ENCODE measurements at places on chromosomes 4 and X.

- no peak for DNase-seq
These were observed 112.2 kb downstream of the IL13RA2 start for GRCh38 chrX:114905251-114905650.

- DNase-seq, result peak; percentile 55
These were observed 73.5 kb upstream of the ZFP42 start for GRCh38 chr4:187921946-187922623.

DNA sequence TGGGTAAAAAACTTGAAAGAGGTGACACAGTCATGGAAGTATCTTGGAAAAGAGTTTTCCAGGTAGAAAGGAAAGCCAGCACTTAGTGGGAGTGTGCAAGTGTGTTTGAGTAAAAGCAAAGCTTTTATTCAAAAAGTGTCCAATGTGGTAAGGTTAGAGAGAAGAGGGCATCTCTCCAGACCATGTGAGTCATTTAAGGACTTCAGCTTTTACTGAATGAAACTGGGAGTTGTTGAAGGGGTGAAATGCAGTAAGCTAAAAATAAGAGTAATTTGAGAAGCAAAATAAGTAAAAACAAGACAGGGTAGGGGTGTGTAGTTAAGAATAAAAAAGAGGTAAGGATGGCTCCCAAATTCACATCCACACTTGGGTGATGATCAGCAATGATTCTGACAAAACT, 238.9 kb downstream of the SLC7A11 start:
- no peak for DNase-seq

GRCh38 chr4:172650758-172651530, 517.7 kb upstream of the GALNT7 start:
- DNase-seq, result no peak

DNA sequence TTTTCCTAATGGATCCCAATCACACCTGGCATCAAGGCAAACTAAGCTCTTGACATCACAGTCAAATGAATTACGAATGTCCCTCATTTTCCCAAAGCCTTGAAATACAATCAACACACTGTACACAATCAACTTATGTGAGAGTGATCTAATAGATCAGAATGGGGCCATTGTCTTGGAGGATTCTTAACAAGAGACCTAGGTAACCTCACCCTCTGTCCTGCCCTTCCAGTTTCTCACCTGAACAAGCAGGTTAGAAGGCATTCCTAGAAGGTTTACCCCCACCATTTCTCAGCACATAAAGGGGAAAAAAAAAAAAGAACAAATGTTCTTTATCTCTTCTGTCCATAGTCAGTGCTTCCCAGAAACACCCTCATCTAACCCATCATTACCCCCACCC, 6.3 kb downstream of the SLC39A8 start:
- no peak for DNase-seq

- DNase-seq, result no peak
These were observed 34.7 kb downstream of the ADD1 start for GRCh38 chr4:2878346-2878745.

- DNase-seq, result no peak
These were observed 4.3 kb downstream of the CXCL9 start for GRCh38 chr4:76003035-76003434.

DNA sequence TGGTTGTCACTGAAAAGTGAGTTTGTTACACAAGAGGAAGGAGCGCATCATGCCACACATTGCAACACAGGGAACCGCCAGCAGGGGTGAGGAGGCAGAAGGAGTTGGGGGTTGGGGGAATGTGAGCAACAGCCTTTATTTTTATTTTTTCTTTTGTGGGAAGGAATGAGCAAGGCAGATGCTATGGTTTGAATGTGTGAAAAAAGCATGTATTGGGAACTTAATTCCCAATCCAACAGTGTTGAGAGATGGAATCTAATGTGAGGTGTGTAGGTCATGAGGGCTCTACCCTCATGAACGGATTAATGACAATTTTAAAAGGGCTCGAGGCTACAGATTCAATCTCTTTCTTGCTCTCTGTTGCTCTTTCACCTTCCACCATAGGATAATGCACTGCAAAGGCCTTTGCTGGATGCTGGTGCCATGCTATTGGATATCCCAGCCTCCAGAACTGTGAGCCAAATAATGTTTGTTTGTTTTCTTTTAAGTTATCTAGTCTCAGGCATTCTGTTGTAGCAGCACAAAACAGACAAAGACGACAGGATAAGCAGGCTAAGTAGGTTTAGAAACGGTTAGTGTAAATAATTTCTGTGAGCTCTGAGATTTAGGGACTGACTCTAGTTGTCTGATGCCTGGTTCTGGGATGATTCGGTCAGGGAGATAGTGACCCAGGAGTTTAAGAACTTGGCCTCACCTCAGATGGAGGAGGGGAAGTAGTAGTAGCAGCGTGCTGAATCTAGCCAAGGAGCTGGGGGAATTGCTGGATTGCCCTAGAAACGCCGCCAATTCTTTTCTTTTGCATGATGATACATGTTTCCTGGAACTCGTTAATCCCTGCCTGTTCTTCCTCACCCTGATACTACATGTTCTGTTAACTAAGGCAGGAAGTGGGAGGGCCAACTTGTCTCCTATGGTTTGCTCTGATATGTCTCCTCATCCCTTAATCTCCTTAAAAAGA, 156.6 kb upstream of the CTSO start:
- no peak for DNase-seq

GRCh38 chrX:40544343-40545266, 36.2 kb upstream of the ATP6AP2 start:
- peak; percentile 35 for DNase-seq

- DNase-seq, result no peak
These were observed 242.3 kb upstream of the GRIA3 start for GRCh38 chrX:122941806-122942205.

GRCh38 chr4:14364953-14365536, 637.2 kb upstream of the CPEB2 start:
- DNase-seq, result no peak

DNA sequence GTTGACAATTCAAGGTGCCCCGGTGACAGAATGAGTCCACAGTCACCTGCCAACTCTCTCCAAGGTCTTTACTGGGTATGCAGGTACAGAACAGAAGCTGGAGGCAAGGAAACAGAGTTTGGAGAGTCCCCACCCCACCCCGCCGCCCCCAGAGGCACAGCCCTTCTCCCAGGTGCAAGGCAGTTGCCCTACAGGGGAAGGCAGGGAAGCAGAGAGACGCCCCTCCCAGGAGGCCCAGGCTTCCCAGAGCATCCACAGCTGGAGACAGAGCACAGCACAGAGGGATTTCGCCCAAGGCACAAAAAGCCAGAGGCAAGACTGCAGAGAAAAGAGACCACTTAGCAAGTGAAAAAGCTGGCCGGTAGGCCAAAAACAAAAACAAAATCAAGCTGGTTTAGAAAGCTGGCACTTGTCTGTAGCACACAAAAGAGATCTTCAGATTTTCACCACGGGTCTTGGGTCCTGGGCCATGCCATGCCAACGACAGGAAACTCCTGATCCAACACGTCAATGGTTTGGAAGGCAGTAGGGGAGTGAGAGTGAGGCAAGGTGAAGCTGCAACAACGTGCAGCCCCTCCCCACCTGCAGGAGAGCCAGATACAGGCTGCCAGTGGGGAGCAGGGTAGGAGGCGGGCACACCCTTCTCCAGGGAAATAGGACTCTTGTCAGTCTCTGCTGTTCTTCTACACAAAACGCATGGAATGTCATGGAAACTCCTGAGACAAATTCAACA, 113.3 kb downstream of the AFAP1 start:
- DNase-seq, result no peak

- no peak for DNase-seq
These were observed 19.5 kb upstream of the BOD1L1 start for GRCh38 chr4:13647031-13647430.

- DNase-seq, result peak; percentile 48
These were observed 685.0 kb downstream of the RAPGEF2 start for GRCh38 chr4:159787901-159788300.

- no peak for DNase-seq
These were observed 33.4 kb upstream of the KLHL34 start for GRCh38 chrX:21691512-21692018.

GRCh38 chrX:70398899-70399298, 24.2 kb upstream of the GDPD2 start:
- no peak for DNase-seq

DNA sequence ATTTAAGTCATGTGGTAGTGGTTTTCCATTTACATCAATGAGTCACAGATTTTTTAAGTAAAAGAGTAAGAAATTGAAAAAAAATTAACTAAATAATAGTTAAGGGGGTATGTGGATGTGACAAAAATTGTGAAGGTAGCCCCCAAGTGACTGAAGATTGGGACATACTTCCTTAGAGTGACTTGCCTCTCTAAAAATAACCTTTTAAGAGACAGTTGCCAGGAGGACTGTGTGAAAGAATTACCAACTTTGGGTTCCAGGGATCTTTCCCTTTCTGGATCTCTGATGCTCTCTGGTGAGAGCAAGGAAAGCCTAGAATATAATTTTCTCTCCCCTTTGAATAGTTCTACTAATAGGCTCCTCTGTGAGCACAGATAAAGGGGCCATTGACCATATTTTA, 42.7 kb downstream of the NHSL2 start:
- DNase-seq, result no peak

All from MG63 (cell line).